NCI-H1105 (cell line): ENCODE measurements at places on chromosomes 13 and 19.

DNA sequence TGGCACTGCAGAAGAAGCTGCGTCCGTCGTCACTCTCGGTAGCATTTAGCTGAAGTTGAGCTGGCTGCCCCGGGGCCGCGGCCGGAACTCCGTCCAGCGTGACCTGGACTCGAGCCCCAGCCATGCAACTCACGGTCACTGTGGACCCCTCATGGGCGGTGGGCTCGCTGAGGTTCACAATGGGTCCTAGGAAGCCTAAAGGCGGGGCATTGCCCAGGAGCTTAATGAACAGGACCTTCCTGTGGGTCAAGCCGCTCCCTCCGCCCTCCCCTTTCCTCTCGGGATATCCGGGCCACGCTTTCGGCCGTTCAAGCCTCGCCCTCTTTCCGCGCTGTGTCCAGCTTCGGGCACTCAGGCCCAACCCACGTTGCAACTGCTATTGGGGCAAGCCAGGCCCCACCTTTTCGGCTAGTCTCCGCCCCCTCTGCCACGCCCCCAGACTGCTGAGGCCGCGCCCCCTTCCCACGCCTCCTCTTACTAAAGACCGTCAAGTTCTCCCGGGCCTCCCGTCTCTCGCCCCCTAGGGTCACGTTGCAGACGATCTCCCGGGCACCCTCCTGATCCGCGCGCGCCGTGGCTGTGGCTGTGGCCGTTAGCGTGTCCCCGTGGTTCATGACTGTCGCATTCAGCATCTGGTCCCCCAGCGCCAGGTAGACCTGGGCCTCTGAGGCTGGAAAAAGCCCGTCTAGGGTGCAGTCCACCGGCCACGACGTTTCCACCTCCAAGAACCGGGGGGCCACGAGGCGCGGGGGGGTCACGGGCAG, 1.4 kb upstream of the RAVER1 start:
- DNase-seq: peak; percentile 64

DNA sequence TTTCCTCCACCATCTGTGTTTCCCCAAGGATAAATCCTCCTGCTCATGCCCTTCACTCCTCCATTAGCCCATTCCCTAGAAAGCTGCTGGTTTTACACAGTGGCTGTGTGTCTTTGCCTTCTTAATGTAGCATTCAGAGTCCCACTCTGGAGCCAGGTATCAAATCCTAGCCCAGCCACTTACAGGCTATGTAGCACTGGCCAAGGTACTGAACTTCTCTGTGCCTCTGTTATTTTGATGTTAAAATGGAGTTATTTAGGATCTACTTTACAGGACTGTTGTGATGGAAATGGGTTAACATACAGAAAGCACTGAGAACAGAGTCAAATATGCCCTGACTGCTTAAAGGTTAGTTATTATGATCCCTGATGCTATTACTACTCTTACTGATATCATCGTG, 1.5 kb upstream of the ZSCAN4 start:
- no peak for DNase-seq

GRCh38 chr19:36526581-36526980, 1.5 kb downstream of the ZNF260 start:
- DNase-seq: no peak

- DNase-seq: no peak
Measured at GRCh38 chr13:90984756-90985155, 362.7 kb upstream of the MIR17HG start.

DNA sequence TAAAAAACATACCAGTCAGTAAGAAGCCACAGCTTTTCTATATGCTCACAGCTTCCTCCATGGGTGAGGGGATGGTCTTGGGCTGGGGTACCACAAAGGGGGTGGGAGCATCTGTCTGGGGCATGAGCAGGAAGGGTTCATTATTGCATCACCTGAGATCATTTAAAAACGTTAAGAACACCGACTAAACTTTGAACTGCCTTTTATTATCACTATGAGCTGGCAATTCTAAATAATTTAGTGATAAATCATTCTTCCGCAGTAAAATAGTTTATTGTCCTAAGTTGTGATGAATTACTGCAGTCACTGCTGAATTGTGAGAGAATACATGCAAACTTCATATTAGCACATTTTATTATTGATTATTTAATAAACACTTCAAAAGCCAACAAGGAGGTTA, 71.6 kb downstream of the KL start:
- DNase-seq: no peak

- no peak for DNase-seq
Measured at GRCh38 chr13:77523834-77524728, 11.4 kb upstream of the SCEL start.
